ENCODE measurements at places on chromosomes 5 and 9.

GRCh38 chr5:72325566-72326305 is 5.6 kb downstream of the PTCD2 start:
- no peak for DNase-seq

DNA sequence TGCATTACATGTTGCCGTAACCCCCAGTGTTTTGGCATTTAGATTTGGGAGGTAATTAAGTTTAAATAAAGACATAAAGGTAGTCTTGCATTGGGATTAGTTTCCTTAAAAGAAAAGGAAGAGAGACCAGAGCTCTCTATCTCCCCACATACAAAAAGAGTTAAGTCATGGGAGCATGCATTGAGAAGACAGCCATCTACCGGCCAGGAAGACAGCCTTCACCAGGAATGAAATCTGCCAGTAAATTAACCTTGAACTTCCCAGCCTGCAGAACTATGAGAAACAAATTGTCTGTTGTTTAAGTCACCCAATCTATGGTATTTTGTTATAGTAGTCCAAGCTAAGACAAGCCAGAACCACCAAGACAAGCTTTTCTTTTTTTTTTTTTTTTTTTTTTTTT is 567.0 kb upstream of the CDH18 start:
- no peak for DNase-seq

DNA sequence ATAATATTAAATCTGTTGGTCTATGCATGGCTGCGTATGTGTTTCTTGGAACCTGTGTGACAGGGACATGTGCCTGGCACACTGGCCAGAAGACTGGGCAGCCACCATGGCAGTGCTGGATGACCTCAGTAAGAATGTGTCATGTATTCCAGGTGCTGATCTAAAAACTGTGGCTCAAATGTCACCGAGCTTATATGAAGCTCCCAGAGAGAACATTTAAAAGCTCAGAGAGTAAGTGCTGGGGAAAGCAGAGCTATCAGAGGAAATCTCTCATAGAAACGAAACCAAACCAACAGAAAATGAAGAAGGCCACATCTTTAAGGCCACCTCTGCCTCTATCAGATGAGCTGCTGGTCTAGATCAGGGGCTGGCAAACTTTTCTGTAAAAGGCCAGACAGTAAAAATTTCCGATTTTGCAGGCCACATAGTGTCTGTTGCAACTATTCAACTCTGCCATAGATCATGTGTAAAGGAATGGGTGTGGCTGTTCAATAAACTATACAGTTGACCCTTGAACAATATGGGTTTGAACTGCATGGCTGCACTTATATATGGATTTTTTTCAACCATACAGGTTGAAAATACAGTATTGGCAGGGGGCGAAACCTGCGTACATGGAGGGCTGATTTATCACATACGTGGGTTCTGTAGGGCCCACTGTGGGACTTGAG is 31.8 kb downstream of the TSTD2 start:
- DNase-seq, result no peak

DNA sequence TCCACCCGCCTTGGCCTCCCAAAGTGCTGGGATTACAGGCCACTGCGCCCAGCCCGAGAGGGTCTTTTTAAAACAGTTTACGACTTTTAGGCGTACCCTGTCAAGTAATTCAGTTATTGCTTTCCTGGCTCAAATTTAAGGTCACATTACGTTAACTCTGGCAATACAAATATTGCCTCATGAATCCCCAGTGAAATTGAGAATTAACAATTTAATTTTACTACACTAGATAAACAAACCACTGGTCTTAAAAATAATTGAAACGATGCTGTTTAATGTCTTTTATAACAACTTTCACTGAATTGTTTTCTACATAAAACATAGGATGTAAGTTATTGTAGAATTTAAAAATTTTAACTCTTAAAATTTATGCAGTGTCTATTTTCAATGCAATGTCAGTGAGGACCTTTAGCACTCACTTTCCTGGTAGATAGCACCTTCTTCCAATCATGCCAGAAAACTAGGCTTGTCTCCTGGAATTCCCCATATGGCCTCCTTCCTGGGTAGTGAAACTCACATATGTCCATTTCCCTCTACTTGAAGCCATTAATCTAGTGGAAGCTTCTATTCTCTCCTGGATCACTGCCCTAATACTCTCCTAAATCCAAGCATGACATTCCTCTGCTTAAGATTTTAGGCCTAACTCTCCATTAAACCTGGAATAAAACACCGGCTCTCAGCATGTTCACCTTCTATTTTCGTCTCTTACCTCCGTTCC is 13.5 kb downstream of the BASP1 start:
- DNase-seq, result no peak

- no peak for DNase-seq
Observed at GRCh38 chr9:20144197-20144596, 355.4 kb upstream of the SLC24A2 start.

GRCh38 chr5:169979871-169980270 is 424 bp downstream of the INSYN2B start:
- DNase-seq, result no peak

- no peak for DNase-seq
Observed at GRCh38 chr9:69121155-69122081, 52.7 kb upstream of the TJP2 start.

- DNase-seq, result no peak
Observed at GRCh38 chr5:81303563-81303962, 2.2 kb downstream of the ZCCHC9 start.

- DNase-seq, result no peak
Observed at GRCh38 chr9:120892748-120893610, 16.0 kb upstream of the PHF19 start.

GRCh38 chr5:172758834-172759149 is 12.2 kb downstream of the DUSP1 start:
- DNase-seq, result no peak

DNA sequence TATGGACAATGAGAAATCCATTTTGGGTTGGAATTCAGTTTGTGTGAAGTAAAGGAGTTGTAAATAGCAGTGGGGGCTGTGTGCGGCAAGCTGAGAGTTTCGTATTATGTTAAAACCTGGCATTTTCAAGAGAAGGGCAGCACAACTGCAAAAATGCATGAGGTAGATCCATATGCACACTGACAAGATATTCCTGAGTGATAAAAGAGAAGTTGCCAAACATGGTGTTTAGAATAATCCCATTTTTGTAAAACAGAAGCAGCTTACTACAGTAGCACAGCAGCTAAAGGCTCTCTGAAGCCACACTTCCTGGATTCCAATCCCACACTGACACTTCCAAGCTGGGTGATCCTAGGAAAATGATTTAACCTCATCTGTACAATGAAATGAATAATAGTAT is 11.2 kb downstream of the GLRA1 start:
- no peak for DNase-seq

- no peak for DNase-seq
Observed at GRCh38 chr5:176420972-176421544, 4.7 kb upstream of the CLTB start.

GRCh38 chr9:110357505-110357904 is 19.8 kb upstream of the TXNDC8 start:
- DNase-seq, result no peak

DNA sequence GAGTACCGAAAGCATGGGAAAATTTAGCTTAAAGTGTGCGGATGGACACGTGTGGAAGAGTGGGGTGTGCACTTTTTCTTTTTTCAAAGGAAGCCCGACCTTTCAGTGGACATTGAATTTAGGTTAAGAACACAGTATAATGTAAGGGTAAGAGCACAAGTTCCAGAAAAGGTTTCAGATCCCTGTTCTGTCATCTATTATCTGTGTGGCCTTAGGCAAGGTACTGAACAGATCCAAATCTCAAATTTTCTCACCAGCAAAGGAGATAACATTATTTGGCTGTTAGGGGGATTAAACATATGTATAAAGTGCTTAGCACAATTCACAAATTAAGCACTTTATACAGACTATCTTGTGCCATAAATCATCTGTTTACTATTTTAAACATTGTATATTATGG is 441.0 kb downstream of the SPOCK1 start:
- DNase-seq, result no peak

DNA sequence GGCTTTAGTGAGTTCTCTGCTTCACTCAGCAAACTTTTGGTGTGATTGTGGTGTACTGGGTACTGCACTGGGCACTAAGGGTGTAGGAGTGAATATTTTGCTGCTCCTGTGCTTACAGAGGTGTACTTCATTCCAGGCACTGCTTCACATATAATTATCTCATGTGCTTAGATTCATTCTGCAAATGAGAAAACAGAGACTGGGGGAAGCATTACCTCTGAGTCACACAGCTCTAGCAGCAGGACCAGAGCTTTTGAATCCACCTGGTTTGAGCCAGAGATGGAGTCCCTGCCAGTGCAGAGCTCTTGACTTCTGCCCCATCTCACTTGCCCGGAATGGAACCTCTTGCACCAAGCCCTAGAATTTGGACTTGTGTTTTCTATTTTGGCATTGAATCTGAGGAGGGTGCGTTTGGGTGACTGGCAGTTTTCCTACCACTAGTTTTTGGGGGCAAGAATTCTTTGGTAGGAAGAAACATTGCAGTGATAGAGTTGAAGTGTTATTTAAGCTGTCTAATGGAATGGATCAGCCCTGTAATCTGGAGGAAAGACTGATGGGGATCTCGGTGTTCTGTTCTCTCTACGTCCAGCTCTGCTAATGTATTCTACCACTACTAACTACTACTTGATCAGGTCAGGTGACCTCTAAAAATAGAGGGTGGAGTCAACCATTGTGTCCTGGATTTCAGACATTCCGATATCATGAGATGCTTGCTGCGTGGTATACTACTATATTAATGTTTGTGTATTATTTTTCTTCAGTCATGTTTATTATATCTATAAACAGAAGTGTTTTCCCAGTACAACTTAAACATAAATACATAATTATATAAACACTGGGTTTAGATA is 2.5 kb downstream of the ARHGAP26 start:
- DNase-seq, result no peak

GRCh38 chr9:126454215-126454614 is 127.6 kb downstream of the MVB12B start:
- no peak for DNase-seq

- no peak for DNase-seq
Observed at GRCh38 chr9:93776256-93776655, 178.9 kb downstream of the BARX1 start.

- no peak for DNase-seq
Observed at GRCh38 chr5:141211-141610, 49.2 kb downstream of the PLEKHG4B start.

- no peak for DNase-seq
Observed at GRCh38 chr5:175878544-175879438, 7.4 kb downstream of the CPLX2 start.

- DNase-seq, result no peak
Observed at GRCh38 chr5:82827651-82828050, 249.5 kb downstream of the TMEM167A start.

DNA sequence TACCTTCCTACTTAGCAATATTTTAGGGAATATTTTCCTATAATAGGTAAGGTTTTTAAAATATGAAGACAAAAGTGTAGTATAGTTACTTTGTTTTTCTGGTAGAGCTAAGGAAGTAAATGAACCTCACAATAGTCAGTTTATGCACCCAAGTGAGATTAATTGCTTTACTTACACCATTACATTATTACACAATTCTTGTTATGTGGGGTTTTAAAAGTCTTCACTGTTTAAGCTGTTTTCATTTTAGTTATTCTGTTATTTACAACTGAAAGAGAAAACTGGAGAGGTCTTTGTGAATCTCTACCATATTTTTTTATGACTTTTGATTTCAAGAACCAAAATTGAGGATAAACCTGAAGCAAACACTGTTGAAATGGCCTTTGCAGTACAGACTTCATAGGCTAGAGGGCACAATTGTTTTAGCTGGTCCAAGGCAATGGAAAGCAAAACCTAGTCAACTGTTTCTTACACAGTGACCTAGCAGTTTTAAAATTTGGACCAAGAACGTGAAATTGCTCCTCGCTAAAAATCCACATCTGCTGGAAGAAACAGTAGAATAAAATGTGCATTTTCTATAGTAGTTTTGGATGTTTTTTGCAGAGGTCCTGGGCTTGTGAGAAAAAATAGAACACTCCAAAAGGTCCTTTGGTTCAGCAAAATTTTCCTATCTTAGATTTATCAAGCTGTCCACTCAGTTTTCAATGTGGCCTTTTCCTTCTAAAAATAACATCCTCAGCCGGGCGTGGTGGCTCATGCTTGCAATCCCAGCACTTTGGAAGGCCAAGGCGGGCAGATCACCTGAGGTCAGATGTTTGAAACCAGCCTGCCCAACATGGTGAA is 66.4 kb upstream of the FER start:
- DNase-seq, result no peak
